ENCODE measurements at places on chromosomes 2 and 18. TPM values are rescaled to one million over a fixed set of nuclear protein-coding genes. Genes with fewer than 3 reads are reported as not detected.

- no peak for DNase-seq
Measured at GRCh38 chr2:46550686-46551404, 71.5 kb downstream of the TMEM247 start.

DNA sequence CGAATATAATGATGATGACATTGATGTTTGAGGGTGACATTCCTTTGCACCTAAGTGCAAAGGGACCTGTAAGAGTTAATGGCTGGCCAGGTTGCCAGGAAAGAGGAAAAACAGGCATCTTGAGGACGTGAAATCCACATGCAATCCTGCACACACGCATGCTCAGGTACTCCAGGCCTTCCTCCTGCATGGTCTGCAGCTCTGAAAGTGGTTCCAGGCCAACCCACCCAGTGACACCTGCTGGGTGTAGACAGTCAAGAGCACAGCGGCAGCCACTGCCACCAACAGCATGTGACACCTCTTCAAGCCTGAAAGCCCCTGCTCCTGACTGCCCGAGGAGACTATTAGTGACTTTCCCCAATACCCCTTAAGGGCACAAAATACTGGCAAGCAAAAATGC is 101.6 kb downstream of the PIEZO2 start:
- DNase-seq, result no peak

- DNase-seq, result no peak
Measured at GRCh38 chr18:40558706-40559392, 1396.2 kb upstream of the PIK3C3 start.

GRCh38 chr2:13050764-13051163 is 334.0 kb downstream of the TRIB2 start:
- peak; percentile 35 for DNase-seq

DNA sequence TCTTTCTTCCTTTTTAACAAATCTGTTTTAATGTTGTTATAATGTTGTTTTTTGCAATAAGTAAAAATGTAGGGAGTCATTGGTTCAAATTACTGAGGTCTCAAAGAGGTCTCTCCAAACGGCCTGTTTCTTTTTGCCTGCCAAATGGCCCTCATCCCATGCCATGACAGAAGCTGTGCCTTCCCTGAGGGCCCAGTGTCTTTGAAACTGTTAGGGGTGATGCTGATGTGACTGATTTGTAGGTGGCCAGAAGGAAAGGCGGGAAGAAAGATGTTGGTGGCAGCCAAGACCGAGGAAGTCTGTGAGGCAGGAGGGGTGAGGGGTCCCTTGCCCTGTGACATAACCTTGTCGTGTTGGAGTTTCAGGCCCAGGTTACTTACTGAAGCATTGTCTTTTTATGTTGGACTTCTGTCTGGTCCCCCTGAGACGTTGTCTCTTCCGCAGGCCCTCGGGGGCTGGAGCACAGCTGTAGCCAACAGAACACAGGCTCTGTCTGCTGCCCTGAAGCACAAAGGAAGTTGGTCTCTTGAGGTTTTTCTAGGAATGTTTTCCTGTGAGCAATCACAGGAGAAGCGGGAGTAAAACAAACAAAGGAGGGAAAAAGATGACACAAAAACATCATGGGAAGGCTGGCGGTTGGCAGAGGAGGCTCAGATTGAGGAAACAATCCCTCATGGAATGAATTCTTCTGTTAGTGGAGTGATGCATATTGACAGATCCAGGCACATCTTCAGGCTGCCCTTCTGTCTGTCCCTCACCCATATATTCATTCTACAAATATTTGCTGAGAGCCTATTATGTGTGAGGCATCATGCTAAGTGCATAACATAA is 4.9 kb upstream of the ST3GAL5 start:
- peak; percentile 87 for DNase-seq

DNA sequence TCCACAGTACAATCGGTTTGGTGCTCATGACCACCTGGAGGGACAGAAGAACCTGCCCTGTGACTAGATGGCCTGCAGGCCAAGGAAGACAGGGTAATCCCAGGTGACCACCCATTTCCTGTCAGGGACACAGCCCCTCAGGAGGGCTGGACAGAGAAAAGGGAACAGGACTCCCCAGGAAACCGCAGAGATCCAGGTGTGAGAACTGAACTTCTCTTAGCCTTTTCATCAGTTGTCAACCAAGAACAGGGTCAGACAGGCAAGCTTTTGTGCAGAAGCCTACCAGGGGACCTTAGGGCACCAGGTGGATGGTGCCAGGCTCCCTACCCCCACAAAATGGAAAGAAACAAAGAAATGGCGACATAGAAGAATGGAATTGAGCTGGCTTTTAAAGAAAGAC is 132.3 kb downstream of the HDAC4 start:
- no peak for DNase-seq

- DNase-seq, result no peak
Measured at GRCh38 chr18:74567822-74568221, 29.8 kb upstream of the ZNF407 start.

DNA sequence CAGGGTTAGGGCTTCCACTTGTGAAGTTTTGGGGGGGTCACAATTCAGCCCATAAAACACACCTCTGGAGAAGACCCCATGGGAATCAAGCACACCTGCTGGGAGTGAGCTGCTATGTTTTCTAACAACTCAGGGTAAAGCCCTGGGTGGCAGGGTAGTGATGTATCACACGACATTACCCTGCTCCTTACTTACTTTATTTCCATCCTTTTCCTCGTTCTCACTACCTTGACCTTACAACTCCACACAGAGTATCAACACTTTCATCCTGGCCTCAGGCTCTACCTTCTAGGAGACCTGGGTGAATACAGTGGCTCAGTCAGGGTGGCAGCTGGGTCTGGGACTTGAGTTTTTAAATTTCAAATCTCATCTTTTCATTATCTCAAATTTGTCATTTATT is 290.3 kb downstream of the CYRIA start:
- DNase-seq, result no peak

GRCh38 chr2:85699325-85699724 is 5.2 kb downstream of the GNLY start:
- DNase-seq, result no peak

GRCh38 chr2:174121175-174121574 is 127.2 kb downstream of the OLA1 start:
- no peak for DNase-seq

- DNase-seq, result no peak
Measured at GRCh38 chr2:103860016-103860415, 993.9 kb upstream of the POU3F3 start.

- no peak for DNase-seq
Measured at GRCh38 chr2:60347781-60348180, 205.7 kb downstream of the BCL11A start.

DNA sequence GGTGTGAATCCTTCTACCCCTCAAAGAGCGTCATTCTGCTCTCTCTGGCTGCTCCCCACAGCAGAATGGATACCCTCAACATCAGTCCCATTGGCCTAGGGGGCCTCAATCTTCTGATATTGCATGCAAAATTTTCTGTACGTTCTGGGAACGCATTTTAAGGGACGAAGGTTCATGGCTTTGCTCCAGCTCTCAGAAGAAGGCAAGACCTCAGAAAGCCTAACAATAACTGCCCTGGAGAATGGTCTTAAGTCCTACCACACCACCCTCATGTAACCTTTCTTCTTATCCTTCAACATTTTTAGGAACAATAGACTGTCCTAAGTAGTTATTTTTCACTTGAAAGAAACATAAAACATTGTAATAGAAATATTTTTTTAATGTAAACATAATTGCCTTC is 212.6 kb downstream of the PRKCE start:
- no peak for DNase-seq

DNA sequence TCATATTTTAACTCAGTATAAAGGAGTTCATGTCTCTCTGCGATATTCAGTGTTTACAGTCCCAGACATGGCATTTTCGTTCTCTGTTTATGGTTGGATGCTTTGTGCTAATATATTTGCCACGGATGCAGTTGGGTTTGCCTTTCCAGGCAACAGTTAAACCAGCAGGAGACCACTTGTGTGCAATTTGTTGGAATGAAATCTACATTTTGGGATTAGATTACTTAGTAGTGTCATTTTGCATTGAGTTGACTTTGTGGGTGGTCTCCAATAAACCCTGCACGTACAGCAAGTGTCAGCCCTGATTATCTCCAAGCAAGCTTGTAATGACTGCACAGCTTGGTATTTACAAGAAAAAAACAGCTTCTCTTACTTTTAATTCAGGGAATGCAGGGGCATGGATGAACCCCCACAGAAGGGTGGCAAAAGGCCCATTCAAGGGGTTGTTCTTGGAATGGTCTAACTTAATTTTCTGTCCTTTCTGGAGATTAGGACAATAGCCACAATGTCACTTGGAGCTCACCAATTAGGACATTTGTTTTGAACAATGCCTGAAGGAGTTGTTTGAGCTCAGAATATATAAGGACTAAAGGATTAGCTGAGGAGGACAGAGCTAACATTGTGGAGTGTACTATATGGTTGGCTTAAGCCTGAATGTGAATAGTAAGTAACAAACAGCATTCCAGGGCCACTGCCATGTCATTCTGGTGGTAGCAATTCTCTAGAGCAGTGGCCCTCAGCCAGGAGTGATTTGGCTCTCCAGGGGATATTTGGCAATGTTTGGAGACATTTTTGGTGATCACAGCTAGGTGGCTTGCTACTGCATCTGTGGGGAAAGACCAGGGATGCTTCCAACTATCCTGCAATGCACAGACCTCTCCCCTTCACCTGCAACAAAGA is 121.5 kb downstream of the SLC4A3 start:
- DNase-seq, result no peak

DNA sequence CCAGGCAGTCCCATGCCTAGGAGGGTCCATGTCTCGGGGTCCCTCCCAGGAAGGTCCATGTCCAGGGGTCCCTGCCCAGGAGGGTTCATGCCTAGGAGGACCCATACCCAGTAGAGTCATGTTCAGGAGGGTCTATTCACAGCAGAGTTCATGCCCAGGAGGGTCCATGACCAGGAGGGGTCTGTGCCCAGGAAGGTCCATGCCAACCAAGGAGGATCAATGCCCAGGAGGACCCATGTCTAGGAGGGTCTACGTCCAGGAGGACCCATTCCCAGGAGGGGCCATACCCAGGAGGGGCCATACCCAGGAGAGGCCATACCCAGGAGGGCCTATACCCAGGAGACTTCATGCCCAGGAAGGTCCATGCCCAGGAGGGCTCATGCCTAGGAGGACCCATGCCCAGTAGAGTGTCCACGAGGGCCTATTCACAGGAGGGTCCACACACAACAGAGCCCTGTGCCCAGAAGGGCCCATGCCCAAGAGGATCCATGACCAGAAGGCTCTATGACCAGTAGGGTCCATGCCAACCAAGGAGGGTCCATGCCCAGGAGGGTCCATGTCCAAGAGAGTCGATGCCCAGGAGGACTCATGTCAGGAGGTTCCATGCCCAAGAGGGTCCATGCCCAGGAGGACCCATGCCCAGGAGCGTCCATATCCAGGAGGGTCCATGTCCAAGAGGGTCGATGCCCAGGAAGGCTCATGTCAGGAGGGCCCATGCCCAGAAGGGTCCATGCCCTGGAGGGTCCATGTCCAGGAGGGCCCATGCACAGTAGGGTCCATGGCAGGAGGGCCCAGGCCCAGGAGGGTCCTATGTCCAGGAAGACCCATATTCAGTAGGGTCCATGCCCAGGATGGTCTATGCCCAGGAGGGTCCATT is 10.1 kb downstream of the GPR35 start:
- no peak for DNase-seq

DNA sequence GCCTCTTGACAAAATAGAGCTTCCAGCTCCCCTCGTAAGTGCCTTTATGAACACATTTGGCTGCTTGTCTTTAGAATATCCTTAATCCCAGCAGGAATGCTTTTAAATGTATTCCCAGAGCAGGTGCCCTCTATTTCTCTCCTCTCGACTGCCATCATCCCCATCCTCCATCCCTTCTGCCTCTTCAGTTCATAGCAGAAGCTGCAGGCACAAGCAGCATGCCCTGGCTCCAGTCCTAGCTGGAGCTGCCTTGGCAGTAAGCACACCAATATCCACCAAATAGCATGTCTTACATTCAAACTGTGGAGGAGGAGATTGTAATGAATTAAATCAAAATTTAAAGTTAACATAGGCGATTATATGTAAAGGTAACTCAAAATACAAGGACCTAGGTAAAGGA is 891.3 kb upstream of the SLC39A10 start:
- no peak for DNase-seq

DNA sequence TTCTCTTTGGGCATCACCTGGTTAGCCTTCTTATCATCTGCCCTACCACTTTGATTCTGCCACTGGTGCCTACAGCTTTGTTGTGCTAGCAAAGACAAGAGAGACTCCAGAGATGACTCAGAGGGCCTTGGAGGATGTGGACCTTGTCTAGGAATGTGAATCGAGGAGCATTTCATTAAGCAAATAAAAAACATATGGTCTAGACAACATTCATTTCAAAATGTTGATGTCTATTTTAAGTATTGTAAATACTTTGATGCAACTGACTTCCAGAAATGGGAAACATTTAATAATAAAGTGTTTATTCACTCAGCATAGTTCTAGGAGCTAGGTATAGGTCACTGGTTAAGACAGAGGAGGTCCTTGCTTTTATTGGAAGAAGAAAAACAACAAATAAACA is 195.5 kb downstream of the CDCA7 start:
- DNase-seq, result peak; percentile 47

DNA sequence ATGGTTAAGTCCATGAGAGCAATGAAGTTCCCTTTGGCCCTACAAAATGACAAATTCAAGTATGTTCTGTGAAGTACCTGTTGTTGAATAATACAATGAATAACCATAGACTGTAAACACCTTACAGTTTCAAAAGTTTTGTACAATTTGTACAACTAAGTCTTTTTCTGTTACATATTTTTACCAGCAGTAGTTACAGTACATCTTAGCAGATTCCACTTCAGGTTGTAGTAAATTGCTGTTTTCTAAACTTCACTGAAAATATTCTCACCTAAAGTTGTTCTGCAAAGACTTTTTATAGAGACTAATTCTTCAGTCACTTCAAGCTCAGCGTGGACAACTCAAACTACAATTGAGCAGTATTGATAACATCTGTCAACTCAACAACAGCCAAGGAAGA is 28.7 kb downstream of the LNPK start:
- no peak for DNase-seq

DNA sequence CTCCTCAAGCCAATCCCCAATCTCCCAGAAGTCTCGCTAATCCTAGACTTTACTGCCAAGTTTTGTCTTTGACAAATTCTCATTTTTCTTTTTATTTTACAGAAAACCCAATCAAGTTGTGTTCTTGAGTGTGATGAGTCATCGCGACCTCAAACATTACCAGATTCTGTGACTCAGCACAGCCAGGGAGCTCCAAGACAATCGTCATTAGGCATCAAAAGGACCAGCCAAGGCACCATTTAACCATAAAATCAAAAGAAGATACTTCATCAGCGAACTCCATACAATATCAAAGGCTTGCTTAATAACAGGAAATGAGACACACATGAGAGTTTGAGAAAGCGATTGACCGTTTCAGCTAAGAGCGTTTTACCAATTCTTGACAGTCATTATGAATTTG is 146.2 kb upstream of the AGAP1 start:
- DNase-seq, result peak; percentile 85

GRCh38 chr2:227462972-227463931 is 8.7 kb upstream of the AGFG1 start:
- DNase-seq, result no peak

DNA sequence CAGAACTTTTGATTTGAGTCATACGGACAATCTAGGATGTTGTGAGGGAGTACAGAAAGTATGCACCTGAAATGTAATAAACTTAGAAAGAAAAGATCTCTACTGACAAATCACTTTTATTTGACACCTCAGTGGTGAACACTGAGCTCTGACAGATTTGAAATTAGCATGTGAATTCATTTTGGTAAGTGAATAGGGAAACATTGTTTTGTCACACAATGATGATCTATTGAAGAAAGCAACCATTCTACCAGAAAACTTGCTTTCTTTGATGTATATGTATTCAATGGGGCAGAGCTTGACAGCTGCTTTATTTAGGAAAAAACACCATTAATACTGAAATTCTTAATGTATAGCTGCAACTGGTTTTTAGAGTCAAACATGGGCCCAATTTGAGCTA is 500.5 kb downstream of the CCDC85A start:
- DNase-seq, result no peak

The POTEI gene
- not detected for total RNA-seq

The PTPN2 gene
- total RNA-seq, result 30.6 TPM

The CSRNP3 gene
- total RNA-seq, result 0.72 TPM

All from IMR-90 (cell line).